ENCODE measurements at places on chromosomes 7 and 10.

DNA sequence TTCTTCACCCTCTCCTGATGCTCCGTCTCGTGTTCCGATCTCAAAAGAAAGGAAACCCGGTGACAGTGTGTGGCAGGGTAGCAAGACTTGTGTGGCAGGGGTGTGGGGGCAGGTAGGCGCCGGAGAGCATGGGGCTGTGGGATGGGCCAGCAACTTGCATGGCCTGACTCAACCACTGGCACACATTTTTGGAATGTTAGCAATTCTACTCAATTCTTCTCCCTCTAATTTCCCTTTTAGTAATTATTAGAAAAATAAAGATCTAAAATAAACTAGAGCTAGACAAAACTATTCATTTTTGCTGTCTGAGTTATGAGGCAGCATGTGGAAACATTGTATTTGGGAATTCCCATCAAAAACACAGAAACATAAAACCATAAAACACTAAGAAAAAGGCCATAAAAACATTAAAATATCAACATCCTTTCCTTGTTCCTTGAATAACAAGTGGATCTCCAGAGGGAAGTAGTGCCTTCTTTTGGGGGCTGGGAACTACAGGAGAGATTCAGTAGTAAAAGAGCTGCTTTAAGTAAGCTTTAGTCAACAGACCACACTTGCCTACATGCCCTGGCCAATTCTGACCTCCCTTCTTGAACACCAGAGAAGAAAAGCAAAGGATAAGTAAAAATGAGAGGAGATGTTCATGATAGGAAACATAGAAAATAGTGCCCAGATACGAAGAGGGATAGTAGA lies 21.8 kb downstream of the SEMA3C start:
- no peak for DNase-seq

- no peak for DNase-seq
Measured at GRCh38 chr10:101859530-101859929, 15.9 kb upstream of the KCNIP2 start.

DNA sequence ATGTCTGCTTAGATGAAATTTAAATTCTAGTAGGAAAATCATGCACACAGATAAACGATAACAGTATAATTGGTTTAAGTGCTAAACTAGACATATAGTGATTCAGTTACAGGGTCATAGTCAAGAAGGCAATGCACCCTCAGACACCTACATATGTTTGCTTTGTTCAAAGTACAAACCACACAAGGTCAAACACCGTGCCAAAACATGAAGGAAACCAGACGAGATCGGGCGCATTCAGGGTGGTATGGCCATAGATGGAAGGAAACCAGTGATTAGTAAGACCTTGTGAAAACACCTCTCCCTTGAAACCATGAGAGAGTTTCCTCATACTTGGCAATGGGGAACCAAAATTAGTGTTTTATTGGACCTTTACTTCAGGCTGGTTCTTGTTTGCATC lies 906.9 kb downstream of the PCDH15 start:
- no peak for DNase-seq

GRCh38 chr7:158484801-158485531 lies 102.7 kb downstream of the PTPRN2 start:
- no peak for DNase-seq

DNA sequence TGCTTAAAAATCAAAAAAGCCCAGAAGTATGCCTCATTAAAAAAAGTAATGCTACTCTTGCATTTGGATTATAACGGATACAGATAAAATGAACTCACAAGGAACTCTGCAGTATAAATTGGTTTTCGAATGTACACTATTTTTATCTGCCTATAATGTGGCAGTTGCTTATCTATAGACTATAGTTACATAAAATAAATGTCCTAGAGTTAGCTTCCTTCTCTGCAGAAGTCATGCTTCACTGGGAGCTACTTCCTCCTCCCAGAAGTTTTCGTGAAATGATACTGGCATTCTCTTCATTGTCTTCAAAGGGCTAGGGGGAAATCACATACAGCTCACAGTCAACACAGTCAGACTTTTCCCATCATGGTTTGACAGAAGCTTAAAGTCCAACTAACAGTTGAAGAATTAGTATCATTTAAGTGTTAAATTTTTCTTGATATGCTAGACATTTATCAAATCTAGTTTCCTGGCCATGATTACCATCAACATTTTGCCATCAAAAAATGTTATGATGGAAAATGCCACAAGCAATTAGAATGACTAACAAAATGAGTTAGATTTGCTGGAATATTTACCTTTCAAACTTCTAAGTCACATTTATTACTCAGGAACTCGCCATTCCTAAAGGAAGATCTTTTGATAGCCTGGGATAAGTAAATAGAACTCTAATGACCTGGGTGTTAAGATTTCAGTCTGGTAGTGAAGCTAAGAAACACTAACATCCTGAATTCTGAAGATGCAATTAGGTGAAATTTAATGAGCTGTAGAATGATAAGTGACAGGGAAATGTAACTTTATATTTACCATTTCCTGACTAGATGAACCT lies 87.3 kb upstream of the TRIL start:
- DNase-seq: no peak

DNA sequence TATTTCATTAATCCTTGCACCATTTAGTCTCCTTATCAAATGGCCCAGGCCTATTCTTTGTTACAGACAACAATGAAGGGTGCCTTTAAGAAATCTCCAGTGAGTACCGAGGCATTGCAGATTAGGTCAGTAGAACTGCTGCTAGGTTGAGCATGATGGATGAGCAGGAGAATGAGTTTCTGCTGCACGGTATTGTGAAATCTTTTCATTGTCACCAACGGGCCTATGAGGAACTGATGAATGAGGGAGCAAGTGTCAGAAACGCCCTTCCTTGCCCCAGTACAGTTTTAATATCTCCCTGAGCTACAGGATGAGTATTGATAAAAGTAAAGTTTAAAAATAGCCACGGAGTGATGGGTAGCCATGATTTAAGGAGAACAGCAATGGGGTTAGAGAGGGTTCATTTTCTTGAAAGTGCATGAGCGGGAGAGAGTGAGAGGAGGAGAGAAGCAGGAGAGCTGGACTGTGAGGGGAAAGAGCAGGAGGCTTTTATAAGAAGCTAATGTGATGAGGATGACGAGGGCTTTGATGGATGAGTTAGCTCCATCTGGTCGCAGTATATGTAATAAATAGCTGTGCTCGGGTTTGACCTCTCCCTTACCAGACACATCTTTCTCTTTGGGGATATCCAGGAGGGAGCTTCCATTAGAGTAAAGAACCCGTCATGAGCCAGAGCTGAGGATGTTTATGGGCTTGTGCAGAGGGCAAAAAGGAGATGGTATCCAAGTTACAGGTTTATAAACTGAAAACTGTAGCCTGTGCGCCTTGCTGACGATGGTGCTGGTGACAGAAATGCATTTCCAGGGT lies 526.1 kb downstream of the LRMDA start:
- no peak for DNase-seq

- no peak for DNase-seq
Measured at GRCh38 chr7:42217053-42217452, 20.0 kb downstream of the GLI3 start.

DNA sequence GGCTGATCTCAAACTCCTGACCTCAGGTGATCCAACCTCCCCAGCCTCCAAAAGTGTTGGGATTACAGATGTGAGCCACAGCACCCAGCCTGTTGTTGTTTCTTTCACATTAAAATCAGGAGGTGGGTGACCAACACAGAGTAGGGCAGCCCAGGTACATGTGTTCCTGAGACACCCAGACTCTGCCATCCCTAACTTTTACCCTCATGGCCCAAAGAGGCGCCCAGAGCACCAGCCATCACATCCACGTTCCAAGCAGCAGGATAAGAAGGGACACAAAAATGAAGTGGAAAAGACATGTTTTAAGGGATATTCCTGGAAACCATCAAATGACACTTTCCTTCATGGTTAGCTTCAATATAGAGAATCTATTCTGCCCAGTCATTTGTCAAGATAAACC lies 159.6 kb upstream of the KLF6 start:
- no peak for DNase-seq

GRCh38 chr7:92732316-92733036 lies 103.9 kb downstream of the CDK6 start:
- DNase-seq: no peak

- DNase-seq: no peak
Measured at GRCh38 chr7:140053812-140054539, 8.8 kb downstream of the PARP12 start.

GRCh38 chr7:17236603-17237002 lies 61.8 kb upstream of the AHR start:
- no peak for DNase-seq

DNA sequence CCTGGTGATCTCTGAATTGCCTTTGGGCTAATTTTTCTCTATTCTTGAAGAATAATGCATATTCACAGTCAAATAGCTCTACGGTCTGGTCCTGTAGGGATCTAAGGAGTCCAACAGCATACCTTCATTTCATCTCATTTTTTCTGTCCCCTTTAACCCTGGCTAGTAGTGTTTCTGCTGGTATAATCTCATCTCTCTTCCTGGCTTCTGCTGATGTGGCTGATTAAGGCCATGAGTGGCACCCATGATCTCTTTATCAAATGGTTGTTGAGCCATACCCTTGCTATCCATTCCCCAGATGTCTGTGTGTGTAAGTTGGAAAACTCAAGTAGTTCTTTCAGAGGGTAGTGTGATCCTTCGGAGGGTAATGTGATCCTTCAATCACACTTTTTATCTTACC lies 119.5 kb downstream of the MARCHF5 start:
- DNase-seq: no peak

GRCh38 chr10:1548596-1548995 lies 188.7 kb downstream of the ADARB2 start:
- no peak for DNase-seq

DNA sequence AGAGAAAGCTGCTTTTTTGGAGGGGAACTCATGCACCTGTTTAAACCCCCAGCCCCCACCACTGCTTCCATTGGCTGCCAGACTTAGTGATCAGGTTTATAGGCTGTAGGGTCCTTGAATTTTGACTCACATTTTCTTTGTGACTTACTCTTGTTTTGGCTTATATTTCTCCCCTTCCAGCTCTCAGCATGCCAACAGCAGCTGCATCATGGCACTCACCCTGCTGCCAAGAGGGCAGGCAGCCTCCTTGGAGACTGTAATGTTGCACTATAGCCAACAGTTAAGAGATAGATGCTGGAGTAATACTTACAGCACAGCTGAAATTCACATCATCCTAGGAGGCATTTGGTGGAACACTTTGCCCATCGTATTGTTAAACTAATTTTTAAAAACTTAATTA lies 98.0 kb upstream of the GLCCI1 start:
- DNase-seq: no peak

DNA sequence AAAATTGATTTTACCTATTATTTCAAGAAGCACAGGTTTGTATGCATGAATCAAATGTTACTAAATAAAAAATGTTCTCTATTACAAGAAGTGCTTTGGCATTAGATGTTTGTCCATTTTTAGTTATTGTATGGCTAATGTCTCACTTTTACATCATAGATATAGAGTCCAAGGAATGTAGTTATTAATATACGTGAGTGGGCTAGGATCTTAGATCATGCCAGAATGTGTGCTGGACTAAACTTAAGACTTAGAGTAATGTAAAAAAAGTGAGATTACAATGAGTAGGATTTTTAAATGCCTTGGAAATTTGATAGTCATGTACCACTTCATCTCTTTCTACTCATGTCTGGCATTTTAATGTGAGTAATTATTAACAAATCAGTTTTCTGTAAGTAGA lies 196.6 kb downstream of the ARL4A start:
- no peak for DNase-seq

DNA sequence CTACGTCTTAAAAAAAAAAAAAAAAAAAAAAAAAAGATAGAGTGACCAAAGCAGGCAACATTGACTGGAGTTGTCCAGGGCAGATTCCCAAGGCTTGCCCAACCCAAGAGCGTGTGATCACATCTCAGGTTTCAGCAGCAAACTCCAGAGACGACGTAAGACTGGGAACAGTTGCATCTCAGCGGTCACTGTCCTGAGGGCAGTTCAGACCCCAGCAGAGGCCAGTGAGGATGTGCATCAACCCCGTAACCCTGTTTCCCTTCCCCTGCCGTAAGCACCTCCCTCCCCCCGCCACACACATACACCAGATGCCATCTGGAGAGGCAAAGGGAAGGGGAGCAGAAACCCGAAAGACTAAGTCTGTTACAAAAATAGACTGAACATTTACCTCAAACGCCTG lies 19.3 kb upstream of the TOMM7 start:
- no peak for DNase-seq

- DNase-seq: peak; percentile 55
Measured at GRCh38 chr7:150448789-150449147, 1.7 kb upstream of the GIMAP8 start.

DNA sequence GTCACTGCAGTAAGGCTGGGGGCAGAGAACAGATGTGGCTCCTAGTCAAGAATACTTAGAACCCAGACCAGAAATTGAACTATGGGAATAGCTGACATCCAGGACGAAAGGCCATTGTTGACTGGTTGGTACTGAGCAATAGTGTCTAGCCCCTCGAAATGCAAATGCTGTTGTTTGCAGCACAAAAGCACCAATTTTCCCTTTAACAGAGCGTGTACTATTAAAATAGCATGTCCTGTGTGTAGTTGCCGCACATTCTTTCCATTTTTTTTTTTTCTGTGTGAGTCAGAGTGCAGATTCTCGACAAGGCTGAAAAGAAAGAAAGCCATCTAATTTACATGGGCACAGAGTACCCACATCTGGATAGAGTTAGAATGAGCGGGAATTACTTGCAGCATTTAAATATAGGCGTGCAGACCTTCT lies 302.4 kb downstream of the PTEN start:
- DNase-seq: no peak

DNA sequence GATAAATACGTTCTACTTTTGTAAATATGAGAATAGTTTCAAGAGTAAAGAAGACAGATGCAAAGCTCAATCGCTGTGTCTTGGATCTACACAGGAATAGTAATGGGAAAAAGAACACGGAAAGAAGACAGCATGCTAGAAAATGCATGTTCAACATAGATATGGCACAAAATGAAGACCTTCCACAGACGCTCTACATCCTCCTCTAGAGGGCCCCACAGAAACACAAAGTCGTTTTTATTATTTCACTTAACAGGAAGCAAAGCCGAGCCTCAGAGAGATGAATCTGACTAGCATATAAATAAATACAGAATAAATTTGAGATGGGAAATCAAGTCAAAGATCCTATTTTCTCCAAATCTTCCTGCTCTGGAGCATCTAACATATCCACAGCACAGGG lies 292.6 kb downstream of the PARD3 start:
- no peak for DNase-seq

DNA sequence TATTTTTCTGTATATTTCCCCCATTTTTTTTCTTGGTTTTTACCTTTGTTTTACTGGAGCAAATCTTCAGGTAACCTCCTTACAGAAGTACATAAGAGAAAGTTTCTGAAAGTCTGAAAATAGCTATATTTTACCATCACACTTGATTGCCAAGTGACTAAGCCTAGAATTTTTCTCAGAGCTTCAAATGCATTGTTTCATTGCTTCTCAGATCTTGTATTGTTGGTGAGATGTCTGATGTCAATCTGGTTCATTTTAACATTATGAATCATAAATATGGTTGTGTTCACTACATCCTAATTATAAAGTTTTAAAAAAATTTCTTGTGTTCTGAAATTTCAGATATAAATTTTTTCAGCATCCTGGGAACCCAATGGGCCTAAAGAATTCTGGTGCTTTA lies 228.2 kb downstream of the AHR start:
- no peak for DNase-seq

GRCh38 chr10:49412571-49412970 lies 16.7 kb upstream of the DRGX start:
- no peak for DNase-seq

All from NCI-H774 (cell line).